ENCODE measurements at places on chromosomes 2 and 18.
A peak's percentile ranks its signal among the peaks of the same experiment; 100 is the strongest.

DNA sequence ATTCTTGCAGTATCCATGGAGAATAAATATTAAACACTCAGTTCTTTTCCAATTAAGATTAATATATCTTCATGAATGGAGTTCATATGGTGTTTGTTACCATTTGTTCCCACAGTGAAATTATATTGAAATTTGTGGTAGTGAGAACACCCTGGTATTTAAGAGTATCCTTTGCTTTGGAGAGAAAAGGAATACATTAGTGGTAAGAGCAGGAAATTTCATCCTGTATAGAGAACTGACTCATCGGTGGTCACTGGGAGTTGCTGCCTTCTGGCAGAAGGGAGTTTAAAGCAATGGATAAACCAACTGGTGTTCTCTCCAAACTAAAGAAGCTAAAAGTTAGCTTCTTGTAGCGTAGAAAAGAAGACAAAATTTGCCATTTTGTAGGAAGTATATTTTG, 107.3 kb downstream of the MYO1B start:
- peak; percentile 37 for DNase-seq

GRCh38 chr2:155023674-155024073, 325.2 kb downstream of the KCNJ3 start:
- no peak for DNase-seq

DNA sequence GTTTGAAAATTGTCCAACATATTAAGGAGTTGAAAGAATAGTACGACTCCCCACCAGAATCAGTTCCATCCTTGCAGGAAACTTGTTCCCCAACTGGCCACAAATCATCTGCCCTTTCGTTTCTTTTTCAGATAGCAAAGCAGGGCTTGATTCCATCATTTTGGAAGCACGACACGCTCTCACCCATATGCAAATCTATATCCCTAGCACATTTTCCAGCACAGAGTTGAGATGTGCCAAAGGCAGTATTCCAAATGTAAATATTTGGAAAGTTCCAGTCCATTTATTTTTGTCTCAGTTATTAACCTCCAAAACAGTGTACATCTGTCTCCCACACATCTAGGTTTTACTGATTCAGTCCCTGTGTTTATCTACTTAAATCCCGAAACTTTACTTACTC, 128.8 kb upstream of the BCL2L11 start:
- DNase-seq, result no peak

GRCh38 chr2:32478889-32479620, 122.2 kb downstream of the BIRC6 start:
- no peak for DNase-seq

DNA sequence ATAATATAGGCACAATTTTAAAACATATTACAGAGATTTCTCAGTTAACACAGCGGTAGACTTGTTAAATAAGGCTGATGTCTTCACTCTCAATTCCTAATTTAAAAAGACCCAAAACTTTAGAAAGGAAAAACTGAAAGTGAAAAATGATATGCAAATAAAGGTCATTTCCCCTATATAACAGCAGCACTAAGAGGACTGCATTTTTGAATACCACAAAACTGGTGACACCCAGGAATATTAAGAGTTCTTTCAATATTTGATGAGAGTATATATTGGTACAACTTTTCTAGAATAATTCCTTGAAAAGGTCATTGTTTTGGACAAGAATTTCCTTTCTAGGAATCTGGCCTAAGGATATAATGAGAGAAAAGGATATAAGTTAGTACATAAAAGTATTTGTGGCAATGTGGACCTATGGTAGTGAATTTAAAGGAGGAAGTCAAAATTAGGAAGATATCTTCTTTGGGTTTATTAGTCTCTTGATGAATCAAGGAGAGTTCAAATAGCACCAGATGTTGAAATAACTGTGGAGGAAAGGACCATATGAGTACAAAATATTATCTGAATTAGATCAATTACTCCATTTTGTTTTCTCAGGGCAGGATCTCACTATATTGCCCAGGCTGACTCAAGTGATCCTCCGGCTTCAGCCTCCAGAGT, 70.3 kb downstream of the TMEM237 start:
- no peak for DNase-seq

- no peak for DNase-seq
Measured at GRCh38 chr2:126534478-126534877, 121.5 kb upstream of the GYPC start.

DNA sequence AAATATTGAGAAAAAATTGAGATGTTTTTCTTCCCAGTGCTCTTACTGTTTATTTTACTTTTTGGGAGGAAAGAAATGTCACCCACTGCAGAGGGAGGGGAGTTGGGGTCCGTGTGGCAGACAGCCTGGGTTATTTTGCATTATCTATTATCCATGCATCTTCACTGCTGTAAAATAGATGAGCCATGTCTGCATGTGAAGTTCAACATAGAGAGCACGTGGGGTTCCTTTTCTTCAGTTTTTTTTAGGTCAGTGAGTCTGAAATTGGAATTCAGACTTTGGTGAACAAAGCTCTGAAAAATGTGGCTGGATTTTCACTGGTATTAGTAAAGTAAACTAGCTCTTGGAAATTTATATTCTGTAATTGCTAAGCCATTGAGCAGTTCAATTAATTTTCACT, 2.4 kb downstream of the DCDC2C start:
- DNase-seq, result no peak

DNA sequence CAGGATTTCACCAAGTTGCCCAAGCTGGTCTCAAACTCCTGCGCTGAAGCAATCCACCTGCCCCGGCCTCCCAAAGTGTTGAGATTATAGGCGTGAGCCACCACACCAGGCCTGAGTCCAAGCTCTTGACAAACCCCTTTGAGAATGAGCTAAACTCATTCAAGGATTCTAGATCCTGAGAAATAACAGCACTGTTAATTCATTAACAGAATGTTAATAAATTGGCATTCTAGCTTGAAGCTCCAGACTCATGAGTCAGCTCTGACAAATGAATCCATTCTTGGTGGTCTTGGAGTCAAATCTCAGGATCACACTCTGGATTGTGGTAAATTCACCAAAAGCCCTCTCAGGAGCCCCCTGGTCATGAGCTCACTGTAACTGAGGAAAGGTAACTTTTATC, 1.8 kb downstream of the NARS1 start:
- no peak for DNase-seq
